Activated T-helper 2 cell treated with anti-CD3 and anti-CD28 coated beads, Interferon-gamma antibody, Interleukin-2, Interleukin-4, amounts not matched to agents 10 μg/mL and 5 μg/mL and 100 μg/mL, durations not matched to agents 14 hours and 24 hours and 36 hours (primary cell): ENCODE measurements at places on chromosomes 3 and 15. TPM values are rescaled to one million over a fixed set of nuclear protein-coding genes. Genes with fewer than 3 reads are reported as not detected.

MKRN3 gene
- total RNA-seq, result 1.0 and 1.9 TPM in 2 replicates

CTXND1 gene
- not detected in 2 replicates for total RNA-seq

ALCAM gene
- total RNA-seq, result 36.7 and 37.3 TPM in 2 replicates

CYP19A1 gene
- total RNA-seq, result 1.5 and 2.3 TPM in 2 replicates

TWF2 gene
- total RNA-seq, result 89.7 and 91.1 TPM in 2 replicates

CP gene
- total RNA-seq, result not detected in 2 replicates

ST8SIA2 gene
- total RNA-seq, result not detected in 2 replicates

HCN4 gene
- total RNA-seq, result 0.02 TPM in 2 replicates

ARGFX gene
- total RNA-seq, result not detected in 2 replicates

PLAAT1 gene
- not detected in 2 replicates for total RNA-seq

PRR20G gene
- total RNA-seq, result not detected in 2 replicates

GOLGA6D gene
- not detected in 2 replicates for total RNA-seq

CFAP91 gene
- not detected in 2 replicates for total RNA-seq
